ENCODE measurements at places on chromosomes 16 and 17.

DNA sequence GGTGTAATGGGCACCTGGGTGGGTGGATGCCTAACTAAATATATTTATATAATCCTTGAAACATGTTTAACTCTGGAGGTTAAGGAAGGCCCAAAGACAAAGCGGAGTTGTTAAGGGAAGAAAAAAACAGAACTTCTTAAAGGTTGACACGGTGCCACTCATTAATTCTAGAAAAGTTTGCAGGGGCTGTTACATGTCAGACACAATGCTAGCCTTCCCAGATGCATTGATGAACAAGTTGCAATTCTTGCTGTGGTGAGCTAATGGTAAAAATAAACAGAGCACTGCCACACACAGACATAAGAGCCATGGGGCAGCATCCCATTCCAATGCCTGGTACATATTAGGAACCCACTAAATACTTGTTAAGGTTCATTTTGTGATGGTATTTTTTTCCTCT lies 109.5 kb downstream of the CDH13 start:
- DNase-seq = no peak

DNA sequence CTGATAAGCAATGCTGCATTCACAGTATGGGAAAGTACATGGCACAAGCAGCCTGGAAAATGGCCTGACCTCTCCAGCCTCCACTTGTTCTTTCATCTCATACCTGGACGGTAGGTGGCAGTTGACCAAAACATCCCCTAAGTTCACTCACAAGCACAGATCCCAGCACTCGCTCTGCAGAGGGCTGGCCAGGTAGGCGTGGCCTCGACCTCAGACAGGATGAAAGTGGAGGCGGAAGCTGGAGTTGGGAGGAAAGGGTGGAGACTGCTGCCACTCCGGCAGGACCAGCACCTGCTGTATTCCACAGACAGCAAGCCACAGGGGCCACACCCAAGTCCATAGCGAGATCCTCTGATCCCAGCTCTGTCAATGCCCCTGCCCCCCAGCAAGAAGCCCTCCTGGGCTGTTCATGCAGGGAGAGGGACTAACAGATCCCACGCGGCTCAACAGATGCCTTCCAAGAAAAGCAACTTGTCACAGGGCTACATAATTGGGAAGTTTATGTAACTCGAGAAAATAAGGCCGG lies 31.3 kb downstream of the ZCCHC14 start:
- DNase-seq = no peak

DNA sequence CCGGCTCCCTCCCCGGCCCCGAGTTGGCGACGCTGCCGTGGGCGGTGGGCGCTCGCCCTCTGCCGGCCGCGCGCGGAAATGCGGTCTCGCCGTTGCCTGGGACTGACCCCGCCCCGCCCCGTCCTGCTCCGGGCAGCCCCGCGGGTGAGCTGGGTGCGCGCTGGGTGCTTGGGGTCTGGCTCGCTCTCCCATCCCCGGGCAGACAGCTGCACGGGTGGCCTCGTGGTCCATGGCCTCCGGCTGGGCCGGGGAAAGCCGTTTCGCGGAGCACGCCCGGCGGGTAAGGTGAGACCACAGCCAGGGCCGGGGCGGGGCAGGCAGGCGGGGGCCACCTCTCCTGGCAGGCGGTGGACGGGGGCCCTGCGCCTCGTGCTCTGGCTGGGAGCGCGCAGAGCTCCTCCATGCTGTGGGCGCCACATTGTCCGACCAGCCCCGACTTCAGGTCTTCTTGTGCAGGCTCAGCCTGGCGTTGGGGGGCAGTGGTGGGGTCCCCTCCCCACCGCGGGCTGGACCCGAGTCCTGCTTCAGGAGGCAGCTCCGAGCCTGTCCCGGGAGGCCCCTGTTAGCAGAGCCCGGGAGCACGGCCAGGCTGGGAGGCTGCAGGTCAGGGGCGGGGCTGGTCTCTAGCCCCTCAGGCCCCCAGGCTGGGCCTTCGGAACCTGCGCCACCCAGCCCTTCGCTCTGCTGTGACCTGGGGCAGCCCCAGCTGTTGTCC lies 7.0 kb upstream of the C1QTNF8 start:
- no peak for DNase-seq

DNA sequence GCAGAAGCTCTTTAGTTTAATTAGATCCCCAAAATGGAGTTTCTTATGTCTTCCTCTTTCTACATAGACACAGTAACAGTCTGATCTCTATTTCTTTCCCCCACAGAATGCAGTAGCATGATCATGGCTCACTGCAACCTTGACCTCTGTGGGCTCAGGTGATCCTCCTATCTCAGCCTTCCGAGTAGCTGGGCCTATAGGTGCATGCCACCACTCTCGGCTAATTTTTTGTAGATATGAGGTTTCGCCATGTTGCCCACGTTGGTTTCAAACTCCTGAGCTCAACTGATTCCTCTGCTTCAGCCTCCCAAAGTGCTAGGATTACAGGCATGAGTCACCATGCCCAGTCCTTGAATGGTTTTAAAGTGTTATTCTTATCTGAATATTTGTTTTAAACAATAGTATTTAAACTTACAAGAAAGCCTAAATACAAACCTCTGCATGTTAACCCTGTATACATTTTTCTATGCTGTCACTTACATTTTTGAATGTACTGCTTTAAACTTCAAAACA lies 120.6 kb downstream of the GOSR1 start:
- DNase-seq = no peak
